ENCODE measurements at places on chromosomes 6 and 20. TPM values are rescaled to one million over a fixed set of nuclear protein-coding genes. Genes with fewer than 3 reads are reported as not detected.

Gene MYH7B
- 0.03 TPM for total RNA-seq

Gene FNDC11
- 0.39 TPM for total RNA-seq

Gene NKX2-2
- not detected for total RNA-seq

Gene CDH26
- total RNA-seq = not detected

Gene LHFPL5
- total RNA-seq = not detected

Gene PSMA7
- total RNA-seq = 237 TPM

Measured in neural progenitor cell (in vitro differentiated cells).